Regular cardiac myocyte (primary cell): ENCODE measurements at places on chromosomes 12 and 14. TPM values are rescaled to one million over a fixed set of nuclear protein-coding genes. Genes with fewer than 3 reads are reported as not detected.

ISM2 gene
- total RNA-seq, result 0.19 and 3.1 TPM in 2 replicates

SETD1B gene
- total RNA-seq, result 1.1 and 1.7 TPM in 2 replicates

B4GALNT1 gene
- 1.9 and 2.8 TPM in 2 replicates for total RNA-seq

PTPN21 gene
- 5.4 and 6.1 TPM in 2 replicates for total RNA-seq

SYCP3 gene
- under 0.01 and 0.85 TPM in 2 replicates for total RNA-seq

RASAL1 gene
- total RNA-seq, result not detected in 2 replicates

RHOJ gene
- 2.8 and 13.6 TPM in 2 replicates for total RNA-seq

KERA gene
- not detected in 2 replicates for total RNA-seq

KRT78 gene
- total RNA-seq, result not detected in 2 replicates

STAC3 gene
- total RNA-seq, result 0.19 and 1.1 TPM in 2 replicates

KRR1 gene
- 36.1 and 37.4 TPM in 2 replicates for total RNA-seq

REM2 gene
- total RNA-seq, result under 0.01 TPM in 1 of 2 replicates, not detected in the other

KSR2 gene
- not detected in 2 replicates for total RNA-seq

RERG gene
- 0.19 and 1.1 TPM in 2 replicates for total RNA-seq

ZC2HC1C gene
- 0.85 and 0.96 TPM in 2 replicates for total RNA-seq

SPTB gene
- under 0.01 TPM in 2 replicates for total RNA-seq

DAO gene
- total RNA-seq, result not detected in 2 replicates

ADSS1 gene
- 1.7 and 10.1 TPM in 2 replicates for total RNA-seq

TAS2R13 gene
- total RNA-seq, result 0.58 and 1.1 TPM in 2 replicates

PAPLN gene
- total RNA-seq, result 1.3 and 6.5 TPM in 2 replicates

CKB gene
- total RNA-seq, result 14.4 and 24.3 TPM in 2 replicates

KRT75 gene
- total RNA-seq, result not detected in 2 replicates

OTOGL gene
- 0.19 and 0.28 TPM in 2 replicates for total RNA-seq

LRRC10 gene
- total RNA-seq, result not detected in 2 replicates

CHD8 gene
- total RNA-seq, result 35.8 and 59.4 TPM in 2 replicates

KRT72 gene
- total RNA-seq, result not detected in 2 replicates

DPY19L2 gene
- 1.9 and 5.1 TPM in 2 replicates for total RNA-seq

CCDC175 gene
- total RNA-seq, result not detected in 2 replicates

TPH2 gene
- under 0.01 TPM in 1 of 2 replicates, not detected in the other for total RNA-seq

PRB2 gene
- total RNA-seq, result not detected in 2 replicates

ADAMTS20 gene
- total RNA-seq, result not detected in 2 replicates

SERPINA3 gene
- 1.3 and 9.9 TPM in 2 replicates for total RNA-seq

NFATC4 gene
- 30.3 and 71.0 TPM in 2 replicates for total RNA-seq

GLT8D2 gene
- total RNA-seq, result 14.8 and 27.1 TPM in 2 replicates

AQP6 gene
- under 0.01 TPM in 1 of 2 replicates, not detected in the other for total RNA-seq

ANKRD33 gene
- under 0.01 and 0.38 TPM in 2 replicates for total RNA-seq

KRT86 gene
- 0.19 and 0.85 TPM in 2 replicates for total RNA-seq

AKAP3 gene
- 1.2 and 1.4 TPM in 2 replicates for total RNA-seq

GRIN2B gene
- total RNA-seq, result 0.19 and 0.28 TPM in 2 replicates

LMNTD1 gene
- 0.38 TPM in 1 of 2 replicates, not detected in the other for total RNA-seq

GPHN gene
- total RNA-seq, result 4.2 and 9.4 TPM in 2 replicates

ARHGAP5 gene
- total RNA-seq, result 89.9 and 100 TPM in 2 replicates

RDH12 gene
- total RNA-seq, result under 0.01 TPM in 1 of 2 replicates, not detected in the other
